ENCODE measurements at places on chromosomes 11 and 22. TPM values are rescaled to one million over a fixed set of nuclear protein-coding genes. Genes with fewer than 3 reads are reported as not detected.

The CD82 gene
- total RNA-seq, result 499 TPM

The DDX25 gene
- total RNA-seq, result not detected

The PARVA gene
- not detected for total RNA-seq

The ANKK1 gene
- total RNA-seq, result not detected

The SPECC1L gene
- 40.3 TPM for total RNA-seq

The SERGEF gene
- 24.5 TPM for total RNA-seq

The CHADL gene
- total RNA-seq, result 0.36 TPM

The TTC38 gene
- 30.2 TPM for total RNA-seq

The DGCR8 gene
- total RNA-seq, result 79.3 TPM

The ISX gene
- total RNA-seq, result not detected

The APBB1 gene
- 16.8 TPM for total RNA-seq

DNA sequence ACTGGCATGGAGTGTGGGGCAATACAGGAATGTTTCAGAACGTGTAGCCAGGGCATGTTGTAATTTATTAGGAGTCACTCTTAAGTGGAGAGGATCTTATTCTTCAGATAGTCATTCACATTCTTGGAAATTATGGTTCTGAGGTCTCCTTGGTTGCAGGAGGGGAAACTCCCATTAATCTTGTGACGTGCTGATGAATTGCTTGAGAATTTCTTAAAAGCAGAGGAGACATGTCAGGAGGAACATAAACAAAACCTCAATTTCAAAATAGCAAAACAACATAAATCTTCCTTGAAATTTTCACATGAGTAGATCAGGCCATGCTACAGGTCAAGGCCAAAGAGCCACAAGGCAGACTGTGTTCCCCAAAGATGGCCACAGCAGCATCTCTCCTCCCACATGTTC, 50.4 kb downstream of the ADM start:
- DNase-seq, result no peak

- no peak for DNase-seq
Measured at GRCh38 chr11:121696177-121696871, 243.6 kb upstream of the SORL1-AS1 start.

- DNase-seq, result no peak
Measured at GRCh38 chr11:64619811-64620380, 28.9 kb downstream of the SLC22A12 start.

- DNase-seq, result no peak
Measured at GRCh38 chr22:19654338-19654987, 59.8 kb upstream of the SEPTIN5 start.

GRCh38 chr22:22071455-22071854, 88.9 kb upstream of the TOP3B start:
- no peak for DNase-seq

- no peak for DNase-seq
Measured at GRCh38 chr22:46450931-46451561, 86.4 kb downstream of the CELSR1 start.

DNA sequence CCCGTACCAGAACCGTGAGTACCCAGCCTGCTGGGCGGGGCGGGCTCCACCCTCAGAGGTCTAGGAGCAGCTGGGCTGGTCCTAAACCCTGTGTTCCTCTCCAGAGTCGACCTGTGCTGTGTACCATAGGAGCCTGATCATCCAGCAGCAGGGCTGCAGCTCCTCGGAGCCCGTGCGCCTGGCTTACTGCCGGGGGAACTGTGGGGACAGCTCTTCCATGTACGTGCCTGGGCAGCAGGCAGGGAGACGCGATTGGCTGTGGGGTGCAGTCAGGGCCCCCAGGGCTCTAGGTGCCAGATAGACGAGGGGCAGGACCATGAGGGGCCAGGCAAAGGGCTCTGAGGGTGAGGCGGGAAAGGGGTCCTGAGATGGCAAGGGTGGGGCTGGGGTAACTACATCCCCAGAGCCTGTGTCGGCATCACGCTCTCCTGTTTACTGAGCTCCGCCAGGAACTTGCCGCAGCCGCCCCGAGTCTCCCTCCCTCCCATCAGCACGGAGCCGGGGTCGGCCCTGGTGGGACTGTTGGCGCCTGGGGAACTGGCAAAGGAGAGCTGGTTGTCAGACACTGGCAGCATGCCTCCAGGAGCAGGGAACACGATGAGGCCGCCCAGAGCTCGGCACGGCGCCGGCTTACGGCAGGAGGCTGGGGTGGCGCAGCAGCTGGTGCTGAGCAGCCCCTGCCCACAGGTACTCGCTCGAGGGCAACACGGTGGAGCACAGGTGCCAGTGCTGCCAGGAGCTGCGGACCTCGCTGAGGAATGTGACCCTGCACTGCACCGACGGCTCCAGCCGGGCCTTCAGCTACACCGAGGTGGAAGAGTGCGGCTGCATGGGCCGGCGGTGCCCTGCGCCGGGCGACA, 22.9 kb upstream of the MUC5B start:
- DNase-seq, result no peak

DNA sequence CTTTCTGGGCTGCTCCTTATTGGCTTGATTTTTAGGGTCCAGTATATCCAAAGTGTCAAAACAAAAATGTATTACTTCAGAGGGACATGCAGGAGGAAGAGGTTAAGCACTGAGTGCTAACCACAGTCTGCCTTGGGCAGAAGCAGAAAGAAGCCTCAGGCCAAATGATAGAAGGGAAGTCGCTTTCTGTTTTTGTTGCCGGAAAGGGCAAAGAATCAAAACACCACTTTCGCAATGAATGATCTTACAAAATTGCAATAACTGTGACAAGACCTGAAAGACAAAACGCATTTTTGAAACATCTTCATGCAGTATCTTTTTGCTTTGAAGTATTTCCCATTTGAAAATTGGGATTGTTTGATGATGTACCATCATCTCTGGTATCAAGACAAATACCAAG, 70.1 kb upstream of the PICALM start:
- DNase-seq, result peak; percentile 37

DNA sequence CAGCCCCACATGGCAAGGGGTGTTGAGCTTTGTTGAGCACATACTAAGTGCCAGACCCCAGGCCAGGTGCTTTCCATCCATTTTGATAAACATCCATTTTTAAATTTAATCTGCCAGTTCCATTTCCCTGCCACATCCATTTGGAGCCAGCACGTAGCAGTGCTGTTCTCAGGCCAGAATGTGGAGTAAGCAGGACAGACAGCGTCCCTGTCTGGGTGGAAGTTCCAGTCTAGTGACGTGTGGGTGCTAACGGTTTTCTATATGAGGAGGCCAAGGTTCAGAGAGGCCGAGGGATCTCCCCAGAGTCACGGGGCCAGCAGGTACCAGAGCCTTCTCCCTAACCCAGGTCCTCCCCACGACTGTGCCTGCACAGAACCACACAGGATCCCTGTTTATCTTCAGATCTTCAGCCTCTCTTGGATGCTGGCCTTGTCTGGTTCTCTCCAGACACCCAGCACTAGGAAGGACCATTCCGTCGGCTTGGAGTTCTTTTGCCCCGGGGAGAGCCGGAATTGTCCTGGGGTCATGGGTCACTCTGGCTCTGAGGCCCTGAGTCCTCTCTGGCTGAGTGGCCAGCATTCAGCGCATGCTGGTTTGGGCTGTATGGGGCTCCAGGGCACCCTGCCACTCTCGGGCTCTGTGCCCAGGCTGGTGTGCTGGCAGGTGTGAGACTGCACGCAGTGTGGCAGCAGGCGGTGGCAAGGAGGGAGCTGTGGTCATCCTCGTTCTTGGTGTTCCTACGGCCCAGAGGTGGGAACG, 63.6 kb upstream of the PPARA start:
- no peak for DNase-seq

DNA sequence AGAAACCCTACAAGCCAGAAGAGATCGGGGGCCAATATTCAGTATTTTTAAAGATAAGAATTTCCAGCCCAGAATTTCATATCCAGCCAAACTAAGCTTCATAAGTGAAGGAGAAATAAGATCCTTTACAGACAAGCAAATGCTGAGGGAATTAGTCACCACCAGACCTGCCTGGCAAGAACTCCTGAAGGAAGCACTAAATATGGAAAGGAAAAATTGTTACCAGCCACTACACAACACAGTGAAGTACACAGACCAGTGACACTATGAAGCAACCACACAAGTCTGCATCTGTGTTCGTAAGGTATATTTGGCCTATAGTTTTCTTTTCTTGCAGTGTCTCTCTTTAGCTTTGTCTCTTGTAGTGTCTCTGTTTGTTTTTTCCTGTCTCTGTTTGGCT, 29.0 kb downstream of the TMEM225 start:
- no peak for DNase-seq

DNA sequence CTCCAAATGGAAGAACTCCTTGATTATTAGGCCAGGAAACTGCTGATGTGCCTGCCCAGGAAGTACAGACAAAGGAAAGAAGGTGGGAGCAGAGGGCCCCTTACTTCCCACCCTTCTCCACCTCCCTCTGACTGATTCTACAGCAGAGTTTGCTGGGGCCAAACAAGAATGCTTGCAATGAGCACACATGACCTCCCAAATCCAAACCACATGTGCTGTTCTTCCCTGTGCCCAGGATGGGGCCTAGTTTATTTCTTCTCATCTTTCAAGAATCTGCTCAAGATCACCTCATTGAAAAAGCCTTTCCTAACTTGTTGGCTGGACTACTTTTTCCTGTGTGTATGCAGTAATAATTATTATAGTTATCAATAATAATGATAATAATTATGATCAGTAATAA, 286.1 kb downstream of the RAB38 start:
- DNase-seq, result no peak

DNA sequence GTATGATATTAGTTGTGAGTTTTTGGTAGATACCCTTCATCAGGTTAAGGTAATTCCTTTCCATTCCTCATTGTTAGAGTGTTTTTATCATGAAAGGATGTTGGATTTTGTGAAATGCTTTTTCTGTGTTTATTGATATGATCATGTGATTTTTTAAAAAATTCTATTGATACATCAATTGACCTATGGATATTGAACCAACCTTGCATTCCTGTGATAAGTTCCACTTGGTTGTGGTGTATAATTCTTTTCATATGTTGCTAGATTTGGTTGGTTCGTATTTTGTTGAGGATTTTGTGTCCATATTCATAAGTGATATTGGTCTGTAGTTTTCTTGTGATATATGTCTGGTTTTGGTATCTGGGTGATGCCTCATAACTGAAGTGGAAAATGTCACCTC, 6.7 kb downstream of the ANKRD13D start:
- DNase-seq, result no peak

DNA sequence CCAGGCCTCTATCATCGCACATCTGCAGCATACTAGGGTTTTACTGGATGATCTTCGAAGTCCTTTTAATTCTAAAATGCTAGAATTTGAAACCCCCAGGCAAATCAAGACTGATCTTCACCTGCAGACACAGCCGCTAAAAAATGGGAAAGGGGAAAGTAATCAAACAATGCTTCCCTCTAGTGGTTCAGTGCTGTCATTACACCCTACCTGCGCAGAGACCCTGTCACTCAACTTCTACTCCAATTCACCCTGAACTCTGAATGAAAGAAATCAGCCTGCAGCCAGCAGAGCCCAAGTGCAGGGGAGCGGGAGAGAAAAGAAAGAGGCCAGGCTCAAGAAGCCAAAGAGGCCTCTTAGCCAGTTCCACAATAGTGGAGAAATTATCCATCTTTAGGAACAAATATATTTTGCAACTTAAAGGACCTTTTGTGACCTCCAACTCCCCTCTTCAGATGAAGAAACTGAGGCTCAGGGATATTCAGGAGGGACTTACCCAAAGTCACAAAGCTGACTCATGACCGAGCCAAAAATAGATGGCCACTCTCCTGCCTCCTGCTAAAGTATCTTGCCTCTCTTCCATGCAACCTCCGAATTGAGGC, 33.0 kb downstream of the SERGEF start:
- peak; percentile 7 for DNase-seq

DNA sequence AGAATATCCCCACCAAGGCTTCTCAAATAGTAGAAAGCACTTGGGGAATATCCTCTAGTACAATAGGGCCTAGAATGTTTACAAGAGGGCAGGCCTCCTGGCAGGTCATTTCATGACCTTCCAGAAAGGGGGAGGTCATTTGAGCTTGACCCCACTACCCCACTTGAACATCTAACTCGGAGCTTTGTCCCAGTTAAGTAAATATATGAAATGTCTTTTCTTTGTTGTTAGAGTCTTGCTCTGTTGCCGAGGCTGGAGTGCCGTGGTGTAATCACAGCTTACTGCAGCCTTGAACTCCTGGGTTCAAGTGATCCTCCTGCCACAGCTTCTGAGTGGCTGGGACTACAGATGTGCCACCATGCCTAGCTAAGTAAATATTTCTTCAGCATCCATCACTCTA, 108.4 kb downstream of the ABTB2 start:
- DNase-seq, result no peak

- DNase-seq, result no peak
Measured at GRCh38 chr11:72577271-72577721, 96.9 kb downstream of the PDE2A start.

GRCh38 chr11:121654259-121654842, 201.6 kb upstream of the SORL1-AS1 start:
- no peak for DNase-seq

- no peak for DNase-seq
Measured at GRCh38 chr22:20550057-20550817, 42.8 kb downstream of the MED15 start.

- no peak for DNase-seq
Measured at GRCh38 chr11:64842851-64843685, 1.4 kb downstream of the CDC42BPG start.

GRCh38 chr22:41787331-41787730, 13.1 kb upstream of the CCDC134 start:
- DNase-seq, result no peak

DNA sequence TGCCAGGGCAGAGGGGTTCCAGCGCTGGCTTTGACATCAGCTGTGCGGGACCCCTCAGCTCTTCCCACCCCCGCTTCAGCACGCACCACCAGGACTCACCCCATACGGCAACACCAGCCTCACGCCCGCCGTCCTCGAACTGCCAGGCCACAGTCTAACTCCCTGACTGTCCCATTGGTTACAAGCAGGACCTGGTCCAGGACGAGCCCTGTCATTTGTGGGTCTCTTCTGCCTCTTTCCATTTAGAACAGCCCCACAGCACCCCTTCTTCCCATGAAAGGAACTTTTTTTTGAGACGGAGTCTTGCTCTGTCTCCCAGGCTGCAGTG, 81.7 kb downstream of the PHF21B start:
- no peak for DNase-seq

DNA sequence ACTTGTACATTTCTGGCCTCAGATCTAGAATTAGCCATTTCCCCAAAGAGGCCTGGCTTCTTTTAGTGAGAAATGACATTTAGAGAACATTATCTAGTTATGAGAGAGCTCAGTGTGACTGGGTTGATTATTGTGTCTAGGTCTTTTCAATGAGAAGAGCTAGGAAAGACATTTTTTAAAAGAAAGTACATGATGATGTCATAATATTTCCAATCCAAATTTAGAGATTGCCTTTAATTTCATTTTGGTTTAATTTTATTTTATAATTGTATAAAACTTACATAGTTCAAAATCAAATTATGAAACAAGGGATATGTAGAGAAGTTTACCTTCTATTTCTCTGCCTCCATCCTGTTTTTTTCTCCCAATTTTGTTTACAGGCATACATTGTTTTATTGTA, 354.9 kb downstream of the TMEM135 start:
- no peak for DNase-seq

- no peak for DNase-seq
Measured at GRCh38 chr11:9302448-9302847, 11.9 kb downstream of the TMEM41B start.

- DNase-seq, result no peak
Measured at GRCh38 chr11:74504100-74504691, 10.7 kb upstream of the LIPT2 start.

GRCh38 chr11:100525635-100526034, 161.5 kb upstream of the ARHGAP42 start:
- DNase-seq, result no peak
